HT1080 (cell line): ENCODE measurements at places on chromosomes 6 and 20. TPM values are rescaled to one million over a fixed set of nuclear protein-coding genes. Genes with fewer than 3 reads are reported as not detected.

The IP6K3 gene
- not detected in 2 replicates for total RNA-seq

DNA sequence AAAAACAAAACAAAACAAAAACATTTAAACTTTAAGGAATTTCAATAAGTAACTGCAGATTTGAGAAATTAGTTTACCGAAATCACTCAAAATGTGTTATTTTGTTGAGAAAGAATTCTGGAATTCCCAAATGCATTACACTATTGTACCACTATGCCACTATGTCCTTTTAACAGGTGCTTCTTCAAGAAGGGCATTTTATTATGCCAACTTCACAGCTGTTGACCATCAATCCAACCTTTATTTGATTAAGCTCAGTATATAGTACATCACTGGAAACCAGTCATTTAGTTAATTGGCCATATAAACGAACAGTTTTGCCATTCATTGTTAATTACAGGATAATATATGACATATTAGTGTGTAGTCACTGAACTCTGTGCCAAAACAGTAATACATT is 221.7 kb downstream of the ARHGAP18 start:
- DNase-seq: no peak

GRCh38 chr6:42257614-42258013 is 40.0 kb upstream of the MRPS10 start:
- DNase-seq: no peak

GRCh38 chr6:111228094-111228493 is 140.8 kb downstream of the SLC16A10 start:
- DNase-seq: no peak

DNA sequence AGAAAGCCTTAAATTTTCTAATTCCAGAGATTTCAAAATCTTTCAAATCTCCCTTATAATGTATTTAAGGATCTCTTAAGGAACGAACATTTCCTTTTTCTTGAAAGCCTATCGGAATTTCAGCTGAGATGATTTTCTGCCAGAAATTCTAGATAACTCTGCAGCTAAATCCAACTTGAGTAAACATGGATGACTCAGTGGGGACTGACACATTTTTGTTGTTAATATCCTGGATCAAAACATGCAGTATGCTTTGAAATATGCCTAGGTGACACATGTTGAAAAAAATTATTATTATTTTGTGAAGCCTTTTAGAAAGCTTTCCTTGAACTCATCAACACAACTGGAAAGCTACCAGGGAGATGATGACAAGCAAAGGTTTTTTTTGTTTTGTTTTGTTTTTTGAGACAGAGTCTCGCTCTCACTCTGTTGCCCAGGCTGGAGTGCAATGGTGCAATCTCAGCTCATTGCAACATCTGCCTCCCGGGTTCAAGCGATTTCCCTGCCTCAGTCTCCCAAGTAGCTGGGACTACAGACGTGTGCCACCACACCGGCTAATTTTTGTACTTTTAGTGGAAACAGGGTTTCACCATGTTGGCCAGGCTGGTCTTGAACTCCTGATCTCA is 140.1 kb upstream of the SNX9 start:
- no peak for DNase-seq

GRCh38 chr20:19565736-19566135 is 192.3 kb upstream of the RIN2 start:
- DNase-seq: no peak

- DNase-seq: no peak
Measured at GRCh38 chr6:118672678-118673077, 21.3 kb upstream of the CEP85L start.

The GATA5 gene
- total RNA-seq: not detected in 2 replicates

DNA sequence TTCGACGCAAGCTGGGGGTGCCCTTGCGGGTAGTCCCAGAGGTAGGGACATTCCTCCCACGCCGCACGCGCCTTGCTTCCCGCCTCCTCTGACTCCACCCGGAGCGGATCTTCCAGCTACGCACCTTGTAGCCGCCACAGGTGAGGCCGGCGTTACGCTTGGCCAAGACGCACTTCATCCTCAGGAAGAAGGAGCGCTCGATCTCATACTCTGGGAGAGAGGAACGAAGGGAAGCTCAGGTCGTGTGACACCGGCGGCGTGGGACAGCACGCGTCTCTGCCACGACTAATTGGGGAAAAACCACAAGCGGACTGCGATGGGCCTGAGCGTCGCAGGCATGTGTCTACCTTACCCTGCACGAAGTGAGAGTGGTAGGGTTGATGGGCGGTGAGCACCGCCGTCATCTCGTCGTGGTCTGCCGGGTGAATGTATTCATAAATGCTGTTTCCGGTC is 15.5 kb downstream of the SIM1 start:
- DNase-seq: no peak

The SRMS gene
- total RNA-seq: not detected in 2 replicates
